Muscle of arm (tissue), 14 donors: ENCODE measurements at places on chromosomes 3 and 15.

GRCh38 chr3:189841473-189842205 lies 210.4 kb downstream of the TP63 start:
- no peak for DNase-seq

DNA sequence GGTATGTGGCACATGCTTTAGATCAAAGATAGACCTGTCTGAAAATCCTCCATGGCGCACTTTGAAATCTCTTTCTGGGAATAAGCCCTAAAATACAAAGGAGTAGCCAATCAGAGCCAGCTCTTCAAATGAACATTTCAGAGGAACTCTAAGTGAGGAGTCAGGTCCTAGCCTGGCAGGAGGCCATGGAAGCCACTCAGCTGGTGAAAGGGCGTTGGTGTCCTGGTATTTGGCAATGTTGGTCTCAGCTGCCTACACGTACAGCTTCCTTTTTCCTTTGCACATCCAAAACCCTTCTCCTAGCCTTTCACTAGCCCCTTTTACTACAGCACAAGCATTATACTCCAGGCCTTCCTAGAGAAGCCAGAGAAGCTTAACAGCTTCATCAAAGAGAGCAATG lies 5.5 kb downstream of the WDR73 start:
- no peak for DNase-seq

DNA sequence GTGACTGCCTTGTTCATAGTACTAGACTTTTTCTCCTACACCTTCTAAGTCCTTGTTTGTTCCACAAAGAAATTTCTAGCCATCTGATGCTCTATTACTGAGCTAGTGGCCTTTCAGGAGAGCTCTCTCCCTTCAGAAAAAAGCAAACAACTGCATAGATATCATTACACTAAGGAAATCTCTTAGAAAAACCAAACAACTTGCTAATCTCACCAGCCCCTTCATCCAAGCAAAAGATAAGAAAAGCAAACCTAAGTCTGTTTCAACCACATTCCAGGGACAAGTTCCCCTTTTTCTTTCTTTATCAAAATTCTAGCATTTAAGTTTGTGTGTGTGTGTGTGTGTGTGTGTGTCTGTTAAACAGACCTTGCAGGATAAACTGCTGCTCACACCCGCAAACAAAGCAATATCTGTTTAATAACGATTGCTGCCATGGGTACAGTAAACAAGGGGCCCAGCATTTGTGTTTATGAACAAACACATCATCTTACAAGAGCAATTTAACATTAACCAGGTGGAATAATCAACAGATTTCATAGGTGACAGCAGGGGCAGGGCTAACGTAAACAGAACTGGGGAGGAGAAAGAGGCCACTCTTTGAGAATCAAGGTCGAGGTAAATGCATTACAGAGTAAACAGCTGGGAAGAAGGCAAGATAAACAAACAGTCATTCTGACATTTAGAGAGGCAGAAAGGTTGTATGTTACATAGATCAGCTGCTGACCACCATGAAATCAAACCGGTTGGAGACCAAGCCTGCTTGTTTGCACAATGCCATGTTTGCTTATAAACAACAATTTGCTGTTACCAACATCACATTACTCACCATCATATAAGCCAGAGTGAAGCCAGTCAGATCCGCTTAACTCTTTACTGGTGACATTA lies 375.1 kb downstream of the FOXP1 start:
- no peak for DNase-seq

GRCh38 chr3:131868203-131868602 lies 166.6 kb downstream of the CPNE4 start:
- no peak for DNase-seq

GRCh38 chr3:168087539-168087938 lies 8.2 kb downstream of the GOLIM4 start:
- no peak for DNase-seq

DNA sequence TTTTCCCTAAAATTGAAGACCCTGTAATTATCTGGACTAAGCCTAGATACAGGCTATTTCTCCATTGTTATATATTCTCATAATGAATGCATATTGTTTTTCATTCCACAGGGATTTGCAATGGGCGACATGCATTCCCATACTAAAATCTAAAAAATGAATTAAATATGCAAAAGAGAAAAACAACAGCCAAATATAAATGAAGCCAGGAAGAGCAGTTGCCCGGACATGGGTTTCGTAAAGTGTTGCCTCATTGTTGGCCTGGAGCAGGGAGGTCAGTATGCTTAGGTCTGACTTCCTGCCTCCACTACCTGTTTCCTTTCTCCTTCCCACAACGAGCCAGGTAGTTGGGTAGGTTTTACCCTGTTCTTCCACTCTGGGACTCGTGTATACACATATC lies 27.1 kb upstream of the SLCO3A1 start:
- no peak for DNase-seq

DNA sequence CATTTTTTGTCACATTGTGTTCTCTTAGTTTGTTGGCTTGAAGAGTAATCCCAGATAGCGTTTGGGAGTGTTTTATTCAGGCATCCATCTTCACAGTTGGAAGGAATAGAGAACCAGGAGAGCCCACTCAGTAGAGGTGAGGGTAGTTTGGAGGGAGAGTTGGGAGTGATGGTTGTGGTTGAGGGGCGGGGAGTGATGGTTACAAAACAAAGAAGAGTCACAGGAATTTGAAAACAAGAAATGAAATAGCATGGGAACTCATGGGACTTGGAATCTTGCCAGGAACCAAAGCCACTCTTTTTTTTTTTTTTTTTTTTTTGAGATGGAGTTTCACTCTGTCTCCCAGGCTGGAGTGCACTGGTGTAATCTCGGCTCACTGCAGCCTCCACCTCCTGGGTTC lies 36.3 kb downstream of the DUT start:
- no peak for DNase-seq

GRCh38 chr3:102136183-102136582 lies 286.9 kb downstream of the NFKBIZ start:
- DNase-seq: no peak

- DNase-seq: no peak
Measured at GRCh38 chr15:75830910-75831805, 12.1 kb upstream of the UBE2Q2 start.

- no peak for DNase-seq
Measured at GRCh38 chr3:41328926-41329325, 129.6 kb downstream of the CTNNB1 start.

- no peak for DNase-seq
Measured at GRCh38 chr15:94141802-94142201, 89.6 kb upstream of the MCTP2 start.

- DNase-seq: no peak
Measured at GRCh38 chr3:74845081-74845480, 230.6 kb upstream of the CNTN3 start.

GRCh38 chr15:58513726-58514336 lies 82.0 kb downstream of the LIPC start:
- DNase-seq: no peak

GRCh38 chr3:140131895-140132294 lies 196.9 kb downstream of the CLSTN2 start:
- DNase-seq: no peak

DNA sequence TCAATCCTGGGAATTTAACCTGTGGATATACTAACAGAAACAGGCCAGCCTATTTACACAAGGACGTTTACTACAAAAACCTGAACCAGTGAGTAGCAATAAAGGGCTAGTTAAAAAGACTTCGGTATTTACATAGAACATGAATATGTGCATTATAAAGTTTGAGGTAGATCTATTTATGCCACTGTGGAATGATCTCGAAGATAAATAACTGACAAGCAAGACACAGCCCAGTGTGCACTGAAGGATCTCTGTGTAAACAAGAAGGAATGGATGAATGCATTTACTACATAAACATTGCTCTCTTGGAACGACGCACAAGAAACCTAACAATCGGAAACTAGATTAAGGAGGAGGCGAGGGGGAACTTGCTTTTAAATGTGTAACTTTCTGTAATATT lies 132.0 kb upstream of the NSMCE3 start:
- no peak for DNase-seq

GRCh38 chr3:149634072-149634471 lies 23.8 kb downstream of the WWTR1 start:
- DNase-seq: no peak

DNA sequence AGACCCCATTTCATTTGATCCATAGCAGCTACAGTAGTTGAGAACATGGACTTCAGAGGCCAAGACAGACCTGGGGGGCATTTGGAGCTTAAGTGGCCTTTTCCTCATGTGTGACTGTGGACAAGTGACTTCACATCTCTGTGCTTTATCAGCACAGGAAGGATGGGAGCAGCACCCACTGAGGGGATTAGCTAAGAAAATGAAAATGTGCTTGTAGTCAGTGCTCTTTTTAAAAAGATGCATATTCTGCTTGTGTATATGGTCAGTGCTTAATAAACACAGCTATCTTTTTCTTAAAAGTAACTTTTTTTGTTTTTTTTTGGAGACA lies 34.5 kb downstream of the SLC6A6 start:
- DNase-seq: no peak

DNA sequence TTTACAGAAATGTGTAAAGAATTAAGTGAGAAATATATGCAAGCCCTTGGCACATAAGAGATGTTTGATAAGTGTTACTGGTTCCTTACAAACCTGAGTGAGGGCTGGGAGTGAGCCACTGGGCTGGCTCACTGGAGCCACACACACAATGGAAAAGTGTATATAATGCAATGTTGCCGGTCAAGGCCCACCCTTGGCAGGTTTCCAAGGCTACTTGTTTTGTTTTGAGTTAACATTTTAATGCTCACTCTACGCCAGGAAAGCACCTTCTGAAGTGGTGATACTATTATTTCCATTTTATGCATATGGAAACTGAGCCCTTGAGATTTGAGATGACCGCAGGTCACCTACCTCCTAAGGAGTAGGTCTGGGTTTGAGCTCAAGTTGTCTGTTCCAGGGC lies 71.8 kb upstream of the FHIT start:
- no peak for DNase-seq

GRCh38 chr15:40061212-40061901 lies 22.4 kb upstream of the SRP14 start:
- DNase-seq: no peak

- no peak for DNase-seq
Measured at GRCh38 chr15:38526158-38526557, 38.5 kb downstream of the RASGRP1 start.

DNA sequence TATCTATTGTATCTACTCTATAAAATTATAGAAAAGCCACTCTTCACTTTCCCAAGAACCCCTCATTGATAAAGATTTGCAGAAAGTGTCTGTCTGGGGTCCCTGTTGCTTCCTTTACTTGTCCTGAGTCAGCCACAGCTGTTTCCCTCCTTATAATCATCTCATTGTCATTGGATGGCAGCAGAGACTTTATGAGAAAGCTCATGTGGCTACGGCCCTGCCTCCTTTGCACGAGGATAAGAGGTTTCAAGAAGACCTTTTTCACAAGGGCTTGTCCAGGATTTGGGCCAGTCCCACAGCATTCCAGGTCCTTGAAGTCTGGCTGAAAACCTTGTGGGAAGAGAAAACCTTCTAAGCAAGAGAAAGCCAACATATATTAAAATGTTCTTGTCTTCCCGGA lies 41.9 kb upstream of the THBS1 start:
- DNase-seq: no peak

- no peak for DNase-seq
Measured at GRCh38 chr3:117751651-117752050, 1042.1 kb downstream of the TUSC7 start.

DNA sequence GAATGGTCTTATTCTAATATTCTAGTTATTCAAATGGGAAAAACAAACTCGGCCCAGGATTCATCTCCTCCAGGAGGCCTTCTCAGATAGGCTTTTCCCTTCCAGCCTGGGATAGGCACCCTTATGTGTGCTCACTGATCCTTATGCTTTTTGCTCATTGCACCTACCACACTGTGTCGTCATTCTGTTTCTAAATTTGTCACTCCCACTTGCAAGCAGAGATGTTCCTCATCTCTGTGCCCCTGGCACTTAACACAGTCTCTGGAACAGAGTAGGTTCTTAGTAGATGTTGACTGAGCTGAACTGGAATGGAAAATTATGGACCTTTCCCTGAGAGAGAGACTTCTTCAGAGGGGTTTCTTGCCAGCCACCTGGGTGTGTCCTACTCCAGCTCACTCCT lies 18.7 kb upstream of the SPG11 start:
- no peak for DNase-seq

DNA sequence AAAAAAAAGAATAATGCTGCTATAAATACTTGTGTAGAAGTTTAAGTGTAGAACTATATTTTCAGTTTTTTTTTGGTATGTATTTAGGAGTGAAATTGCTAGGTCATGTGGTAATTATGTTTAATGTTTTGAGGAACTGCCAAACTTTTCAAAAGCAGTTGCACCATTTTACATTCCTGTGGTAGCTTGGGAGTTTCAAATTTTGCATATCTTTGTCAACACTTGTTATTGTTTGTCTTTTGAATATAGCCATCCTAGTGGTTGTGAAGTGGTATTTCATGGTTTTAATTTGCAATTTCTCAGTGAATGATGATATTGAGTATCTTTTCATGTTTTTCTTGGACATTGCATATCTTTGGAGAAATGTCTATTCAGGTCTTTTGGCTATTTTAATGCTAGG lies 30.4 kb downstream of the SKIL start:
- DNase-seq: no peak

DNA sequence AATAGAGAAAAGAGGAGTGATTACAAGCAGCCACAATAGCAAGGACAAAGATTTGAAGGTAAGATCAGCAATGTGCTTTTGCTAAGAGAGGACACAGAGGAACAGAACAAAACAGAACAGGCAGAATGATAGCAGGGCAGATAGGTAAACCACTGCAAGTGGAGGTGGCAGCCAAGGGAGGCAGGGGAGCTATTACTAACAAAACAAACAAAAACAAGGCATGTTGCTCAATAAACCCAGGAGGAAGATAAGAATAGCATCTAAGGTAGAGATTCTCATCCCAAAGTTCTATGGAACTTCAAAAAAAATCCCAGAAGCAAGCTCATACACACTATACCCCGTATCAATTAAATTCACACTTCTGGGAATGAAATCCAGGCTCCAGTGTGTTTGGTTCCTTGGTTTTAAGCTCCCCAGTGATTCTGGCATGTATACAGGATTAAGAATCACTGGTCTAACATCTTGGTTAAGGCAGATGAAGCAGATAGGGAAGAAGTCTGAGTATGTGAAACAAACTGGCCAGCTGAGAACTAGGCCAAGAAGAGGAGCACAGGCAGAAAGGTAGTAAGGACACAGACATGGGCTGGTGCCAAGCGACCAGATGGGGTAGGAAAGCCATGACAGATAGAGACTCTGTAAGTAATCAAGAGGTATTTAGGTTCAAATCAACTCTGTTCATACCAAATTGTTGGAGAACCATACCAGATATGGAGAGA lies 189.2 kb downstream of the DTWD1 start:
- no peak for DNase-seq
